ENCODE measurements at places on chromosomes 12 and 14.

DNA sequence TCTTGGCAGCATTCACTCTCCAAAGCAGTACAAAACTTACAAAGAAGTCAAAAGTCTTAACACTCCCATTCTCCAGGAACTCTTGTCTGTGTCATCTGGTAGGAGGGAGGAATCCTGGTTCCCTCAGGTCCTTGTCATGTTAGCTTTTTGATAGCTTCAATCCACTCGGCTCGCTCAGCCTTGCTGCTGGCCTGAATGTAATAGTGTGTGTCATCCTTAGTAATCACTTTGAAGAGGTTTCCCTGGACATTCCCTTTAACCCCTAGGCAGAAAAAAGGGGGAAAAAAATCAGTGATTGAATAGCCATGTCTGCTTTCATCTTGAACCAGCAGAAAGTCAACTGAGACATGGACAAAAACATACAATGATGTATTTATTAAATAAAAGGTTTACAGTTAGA lies 24.8 kb downstream of the PLEK2 start:
- DNase-seq, result no peak

GRCh38 chr14:22492622-22493542 lies 96.1 kb downstream of the DAD1 start:
- no peak for DNase-seq

DNA sequence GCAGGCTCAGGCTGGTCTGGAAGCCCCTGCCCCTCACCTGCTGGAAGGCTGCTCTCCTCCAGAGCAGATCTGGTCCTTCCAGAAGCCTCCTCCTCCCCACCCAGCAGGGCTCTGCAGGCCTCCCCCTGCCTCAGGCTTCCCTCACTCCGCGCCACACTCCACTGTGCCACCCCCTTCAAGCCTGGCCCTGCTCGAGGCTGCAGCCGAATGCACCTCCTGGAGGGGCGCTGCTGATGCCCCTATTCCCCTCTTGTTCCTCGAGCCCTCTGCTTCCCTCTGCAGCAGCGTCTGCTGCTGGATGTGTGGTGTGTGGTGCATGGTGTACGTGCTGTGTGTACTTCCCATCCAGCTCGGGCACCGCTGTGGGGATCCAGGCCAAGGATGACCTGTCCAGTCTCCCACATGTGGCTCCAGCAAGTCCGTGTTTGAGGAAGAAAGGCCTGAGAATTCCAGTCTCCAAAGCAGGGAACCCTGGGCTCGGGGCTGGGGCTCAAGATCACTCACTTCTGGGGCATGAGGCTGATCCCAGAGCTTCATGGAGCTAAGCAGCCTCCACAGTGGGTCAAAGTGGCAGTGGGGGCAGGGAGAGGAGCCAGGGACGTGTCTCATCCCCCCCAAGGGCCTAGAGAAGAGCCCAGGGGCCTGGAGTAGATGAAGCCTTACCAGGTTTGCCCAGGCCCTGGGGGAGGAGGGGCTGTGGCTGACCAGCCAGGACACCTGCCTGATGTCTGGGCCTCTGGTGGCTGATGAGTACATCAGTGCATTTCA lies 136.0 kb upstream of the C14orf180 start:
- DNase-seq, result peak; percentile 78

GRCh38 chr12:112367965-112368364 lies 14.3 kb downstream of the HECTD4 start:
- DNase-seq, result no peak

DNA sequence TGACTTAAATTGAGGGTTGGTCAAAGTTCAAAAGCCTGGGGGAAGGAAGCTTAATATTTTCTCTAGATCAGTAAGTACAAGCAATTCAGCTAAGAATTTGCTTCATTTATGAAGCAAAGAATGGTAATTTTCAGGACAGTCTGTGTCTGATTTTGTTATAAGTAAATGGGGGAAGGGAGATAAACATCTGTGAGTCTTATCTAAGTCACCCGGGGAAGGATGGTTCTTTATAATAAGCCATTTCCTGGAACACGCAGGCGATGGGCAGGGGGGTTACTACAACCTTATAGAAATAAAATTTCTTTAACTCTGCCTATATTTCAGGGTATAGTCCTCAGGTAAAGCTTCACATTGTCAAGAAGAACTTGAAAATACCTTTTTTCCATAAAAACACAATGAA lies 42.9 kb downstream of the HELB start:
- DNase-seq, result no peak

DNA sequence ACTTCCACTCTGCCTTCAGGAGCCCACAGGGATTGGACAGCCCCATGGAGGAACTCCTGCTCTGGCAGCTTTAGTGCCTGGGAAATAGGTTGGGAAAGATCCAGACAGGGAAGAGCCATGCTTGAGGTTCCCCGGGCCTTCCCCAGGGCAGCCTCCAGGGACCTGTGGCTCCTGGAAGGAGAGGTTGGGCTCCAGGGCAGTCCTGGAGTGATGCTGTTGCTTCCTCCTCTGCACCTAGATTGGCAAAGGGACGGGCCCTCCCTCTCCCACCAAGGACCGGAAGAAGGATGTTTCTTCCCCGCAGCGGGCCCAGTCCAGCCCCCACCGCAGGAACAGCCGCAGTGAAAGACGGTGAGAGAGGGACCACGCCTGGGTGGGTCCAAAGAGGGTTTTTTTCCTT lies 16.5 kb downstream of the VASH1 start:
- DNase-seq, result peak; percentile 43

DNA sequence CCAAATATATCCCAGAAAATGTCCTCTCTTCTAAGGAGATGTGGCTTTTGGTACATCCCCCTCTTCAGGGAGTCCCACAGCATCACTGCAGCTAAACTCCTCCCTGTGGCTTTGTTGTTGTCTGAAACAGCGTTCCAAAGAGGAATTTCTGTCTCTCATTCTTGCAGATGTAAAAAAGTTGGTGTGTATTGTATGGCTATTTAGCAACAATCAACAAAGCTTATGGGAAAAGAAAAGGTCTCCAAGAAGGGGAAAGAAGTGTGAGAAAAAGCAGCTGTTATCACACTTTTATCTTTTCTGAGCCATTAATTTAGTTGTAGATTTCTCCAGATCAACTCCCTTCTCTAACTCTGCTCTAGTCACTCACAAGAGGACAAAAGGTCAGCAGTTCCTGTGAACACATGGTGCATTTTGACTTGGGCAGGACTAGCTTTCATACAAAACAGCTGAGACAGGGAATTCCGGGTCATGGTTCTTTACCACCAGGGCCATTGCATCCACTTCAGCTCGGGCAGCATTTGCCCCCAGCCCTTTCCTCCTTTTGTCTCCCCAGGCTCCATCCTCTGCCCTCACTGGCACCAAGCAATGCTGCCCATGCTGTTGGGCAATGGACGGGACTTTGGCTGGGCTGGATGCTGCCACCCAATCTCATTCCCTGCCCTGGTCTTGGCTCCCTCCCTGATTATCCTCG lies 184.7 kb downstream of the TMX1 start:
- DNase-seq, result no peak

- peak; percentile 51 for DNase-seq
Observed at GRCh38 chr14:95045106-95045701, 112.1 kb downstream of the DICER1 start.

DNA sequence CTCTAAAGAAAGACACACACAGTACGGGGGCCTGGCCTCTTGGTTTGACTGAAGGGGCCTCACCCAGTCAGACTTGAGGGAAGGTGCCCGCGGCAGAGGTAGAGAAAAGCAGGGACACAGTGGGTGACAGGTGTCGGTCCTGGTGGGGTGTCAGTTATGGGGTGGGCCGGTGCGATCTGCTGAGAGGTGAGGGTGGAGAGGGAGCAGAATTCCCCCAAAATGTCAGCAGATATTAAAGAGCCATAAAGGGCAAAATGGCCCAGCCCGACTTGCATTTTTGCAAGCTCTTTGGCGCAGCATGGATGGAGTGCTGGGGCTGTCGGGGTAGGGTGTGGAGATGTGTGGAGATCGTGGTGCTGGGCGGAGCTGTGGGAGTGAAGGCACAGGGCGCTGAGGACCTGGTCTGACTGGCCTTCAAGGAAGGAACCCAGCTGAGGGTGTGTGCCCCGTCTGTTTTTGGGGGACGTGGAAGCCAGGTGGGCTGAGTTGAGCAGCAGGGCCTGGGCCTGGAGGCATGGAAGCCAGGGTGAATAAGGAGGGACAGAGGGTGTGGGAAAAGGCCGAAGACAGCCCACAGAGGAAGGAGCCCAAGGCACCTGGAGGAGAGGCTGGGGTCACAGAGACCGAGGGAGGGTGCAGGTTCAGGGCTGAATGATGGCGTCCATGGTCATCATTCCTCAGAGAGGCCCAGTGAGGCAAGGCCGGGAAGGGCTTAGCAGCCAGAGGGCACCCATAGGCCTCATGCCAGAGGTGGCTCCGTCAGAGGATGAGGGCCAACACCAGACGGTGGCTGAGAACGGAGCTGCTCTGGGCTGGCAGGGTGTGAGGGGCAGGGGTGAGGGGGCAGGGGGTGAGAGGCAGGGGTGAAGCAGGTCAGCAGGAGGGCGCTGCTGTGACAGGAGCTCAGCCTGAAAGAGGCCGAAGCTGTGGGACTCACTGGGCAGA lies 48.2 kb upstream of the DYNC1H1 start:
- DNase-seq, result peak; percentile 51

- DNase-seq, result peak; percentile 17
Observed at GRCh38 chr14:105937253-105938054, 411.1 kb downstream of the TMEM121 start.

DNA sequence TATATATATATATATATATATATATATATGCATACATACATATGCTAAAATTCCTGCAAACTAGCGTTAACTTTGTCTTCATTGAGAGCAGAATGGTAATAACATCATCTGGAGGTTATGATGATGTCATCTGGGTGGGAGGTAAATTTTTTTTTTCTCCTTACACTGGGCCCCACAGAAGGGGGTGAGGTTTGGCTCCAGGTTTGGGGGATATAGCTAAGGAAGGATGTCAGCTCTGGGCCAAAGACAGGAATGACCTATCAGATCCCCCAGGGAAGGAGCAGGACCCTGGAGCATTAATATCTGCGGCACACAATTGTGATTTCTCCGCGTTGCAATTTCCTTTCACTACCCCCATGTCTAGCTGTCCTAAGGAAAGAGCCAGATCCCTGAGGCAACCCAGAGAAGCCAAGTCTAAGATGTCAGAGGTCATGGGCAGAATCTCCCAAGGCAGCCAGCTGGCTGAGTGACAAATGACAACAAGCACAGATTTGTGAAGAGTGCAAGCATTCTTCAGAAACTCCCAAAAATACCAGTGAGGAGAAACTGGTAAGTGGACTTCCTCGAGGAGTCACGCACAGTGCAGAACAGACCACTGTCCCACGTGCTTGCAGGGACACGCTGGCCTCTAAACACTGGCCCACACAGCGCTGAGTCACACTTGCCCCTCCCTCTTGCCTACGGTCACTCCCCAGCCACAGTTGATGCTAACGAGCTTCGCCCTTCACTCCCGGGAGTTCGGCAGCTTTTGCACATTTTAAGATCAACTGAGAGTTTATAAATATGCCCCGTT lies 9.9 kb downstream of the UBC start:
- DNase-seq, result peak; percentile 86

DNA sequence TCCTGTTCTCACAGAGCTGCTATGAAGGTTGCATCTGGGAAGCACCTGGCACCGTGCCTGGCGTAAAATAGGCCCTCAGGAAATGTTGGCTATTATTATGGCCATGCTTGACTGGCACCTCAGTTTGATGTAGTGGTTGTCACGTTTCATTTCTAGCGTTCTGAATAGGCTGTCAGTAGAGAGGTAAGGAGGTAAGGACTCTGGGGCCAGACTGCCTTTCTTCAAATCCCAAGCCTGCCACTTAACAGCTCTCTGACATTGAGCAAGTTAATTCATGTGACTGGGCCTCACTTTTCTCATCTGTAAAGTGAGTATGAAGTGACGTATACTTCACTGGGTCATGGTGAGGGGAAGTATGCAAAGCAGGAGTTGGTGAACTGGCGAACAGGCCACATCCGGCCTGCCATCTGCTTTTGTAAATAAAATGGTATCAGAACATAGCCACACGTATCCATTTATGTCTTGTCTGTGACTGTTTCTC lies 196.2 kb downstream of the CACNA1C start:
- DNase-seq, result no peak

DNA sequence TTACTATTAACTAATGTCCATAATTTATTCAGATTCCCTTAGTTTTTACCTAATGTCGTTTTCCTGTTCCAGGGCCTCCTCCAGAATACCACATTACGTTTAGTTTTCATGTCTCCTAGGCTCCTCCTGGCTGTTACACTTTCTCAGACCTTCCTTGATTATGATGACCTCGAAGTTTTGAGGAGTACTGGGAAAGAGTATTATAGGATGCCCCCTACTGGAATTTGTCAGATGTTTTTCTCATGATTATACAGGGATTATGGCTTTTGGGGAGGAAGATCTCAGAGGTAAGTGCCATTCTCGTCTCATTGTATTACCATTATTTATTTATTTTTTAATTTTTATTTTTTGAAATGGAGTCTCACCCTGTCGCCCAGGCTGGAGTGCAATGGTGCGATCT lies 17.7 kb upstream of the C1S start:
- DNase-seq, result no peak

DNA sequence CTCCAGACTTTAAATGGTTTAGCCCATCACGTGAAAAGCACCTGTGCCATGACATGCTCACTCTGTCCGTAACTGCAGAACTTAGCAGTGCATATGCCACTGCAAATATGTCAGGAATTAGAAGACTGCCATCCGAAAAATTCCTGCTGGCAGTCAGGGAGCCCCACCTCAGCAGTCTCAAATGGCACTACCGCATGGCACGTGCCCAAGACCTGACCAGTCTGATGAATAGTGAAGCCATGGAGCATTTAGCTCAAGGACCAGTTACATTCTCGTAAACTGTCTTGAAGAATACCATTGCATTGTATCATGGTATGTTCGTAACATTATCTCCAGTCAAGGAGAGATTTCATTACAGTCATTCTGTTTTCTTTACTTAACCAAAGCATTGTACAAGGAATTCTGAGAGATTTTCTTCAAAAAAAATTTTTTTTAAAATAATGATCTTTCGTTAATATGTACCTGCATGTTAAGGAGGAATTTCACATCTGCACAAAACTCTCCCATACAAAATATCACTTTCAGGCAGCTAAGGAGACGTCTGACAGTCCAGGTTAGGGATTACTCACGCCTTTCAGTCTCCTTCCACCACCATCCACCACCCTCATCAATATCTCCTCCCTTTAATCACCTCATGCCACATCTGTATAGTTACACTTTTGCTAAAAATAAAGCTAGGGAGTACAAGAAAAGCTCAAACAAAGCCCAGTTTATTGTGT lies 138.5 kb downstream of the ANO2 start:
- DNase-seq, result no peak

GRCh38 chr14:99757331-99758070 lies 35.7 kb upstream of the EML1 start:
- DNase-seq, result no peak

- peak; percentile 47 for DNase-seq
Observed at GRCh38 chr12:57611827-57612710, 834 bp downstream of the ARHGEF25 start.

DNA sequence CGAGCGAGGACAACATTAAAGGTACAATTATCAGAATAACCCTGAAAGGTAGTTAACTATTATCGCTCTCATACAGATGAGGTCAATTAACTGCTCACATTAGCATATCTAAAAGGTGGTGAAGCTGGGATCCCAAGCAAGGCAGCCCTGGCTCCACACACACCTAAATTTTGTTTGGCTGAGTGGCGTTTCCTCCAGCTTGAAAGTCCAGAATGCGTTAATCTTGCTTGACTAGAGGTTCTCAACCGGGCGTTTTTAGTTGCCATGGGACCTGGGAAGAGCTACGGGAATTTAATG lies 531 bp downstream of the DLGAP5 start:
- DNase-seq, result no peak

All from endodermal cell (in vitro differentiated cells).